ENCODE measurements at places on chromosomes 2 and 18. TPM values are rescaled to one million over a fixed set of nuclear protein-coding genes. Genes with fewer than 3 reads are reported as not detected.

Gene POTEJ
- not detected for polyA plus RNA-seq

DNA sequence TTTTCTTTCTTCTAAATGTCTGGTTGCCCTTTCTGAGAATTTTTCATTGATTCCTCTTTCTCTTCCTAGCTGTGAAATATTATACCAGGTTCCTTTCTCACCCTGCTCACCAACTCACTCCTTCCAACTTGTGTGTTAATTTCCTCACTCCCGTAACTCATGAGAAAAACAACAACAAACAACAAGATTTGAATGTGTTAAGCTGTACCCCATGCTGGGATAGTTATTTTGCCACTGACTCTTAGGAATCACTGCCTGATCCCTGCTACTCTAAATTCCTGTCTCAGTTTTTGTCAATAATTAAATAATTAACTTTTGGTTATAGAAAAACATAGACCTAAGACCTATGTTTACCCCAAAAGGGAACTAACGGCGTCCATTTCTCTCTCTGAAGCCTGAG lies 242.7 kb downstream of the DPP10 start:
- no peak for DNase-seq

DNA sequence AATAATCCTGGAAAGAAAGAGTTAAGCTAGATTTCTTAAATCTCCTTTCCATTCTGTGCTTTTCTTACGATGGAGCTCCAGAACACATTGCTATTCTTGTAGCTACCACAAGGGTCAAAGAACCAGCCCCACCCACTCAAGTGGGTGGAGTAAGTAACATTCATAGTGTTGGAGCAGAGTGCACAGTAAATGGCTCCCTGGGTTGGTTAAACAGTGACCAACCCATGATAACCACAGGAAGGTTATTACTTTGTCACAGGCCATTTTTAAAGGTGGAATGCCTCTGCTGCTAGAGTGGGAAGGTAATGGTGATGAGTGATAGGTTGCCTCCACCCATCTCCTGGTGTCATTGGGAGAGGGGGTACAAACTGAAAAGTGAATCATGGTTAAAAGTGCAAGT lies 13.9 kb downstream of the ARPC2 start:
- DNase-seq: no peak

GRCh38 chr2:230657906-230658305 lies 54.7 kb upstream of the CAB39 start:
- no peak for DNase-seq

DNA sequence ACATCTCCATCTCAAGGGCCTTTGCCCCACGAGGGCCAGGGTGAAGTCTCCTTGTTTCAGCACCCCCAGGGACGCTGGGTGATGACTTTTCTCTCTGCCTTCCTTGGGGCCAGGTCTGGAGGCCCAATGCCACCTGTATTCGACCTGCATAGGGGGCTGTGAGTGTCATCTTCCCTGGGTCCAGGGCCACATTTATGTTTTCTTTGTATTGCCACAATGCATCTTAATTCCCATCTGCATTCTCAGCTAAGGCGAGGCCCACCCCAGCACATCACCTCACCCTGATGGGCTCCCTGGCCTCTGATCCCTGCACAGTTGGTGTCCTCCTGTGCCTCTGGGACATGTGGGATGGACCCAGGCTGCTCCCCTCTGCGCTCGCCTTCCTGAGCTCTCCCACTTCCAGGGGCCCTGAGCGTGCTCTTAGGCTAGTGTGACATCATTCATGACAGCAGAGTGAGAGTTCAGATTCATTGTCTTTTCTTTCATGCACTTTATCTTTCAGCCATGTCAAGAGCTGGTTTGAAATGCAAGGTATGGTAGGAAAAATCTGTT lies 122.0 kb upstream of the COPS8 start:
- no peak for DNase-seq

Gene SERPINB10
- polyA plus RNA-seq: not detected

Measured in AG04450 (cell line).